ENCODE measurements at places on chromosomes 7 and 10.

GRCh38 chr7:68399991-68400590 lies 1198.2 kb upstream of the AUTS2 start:
- DNase-seq = no peak

DNA sequence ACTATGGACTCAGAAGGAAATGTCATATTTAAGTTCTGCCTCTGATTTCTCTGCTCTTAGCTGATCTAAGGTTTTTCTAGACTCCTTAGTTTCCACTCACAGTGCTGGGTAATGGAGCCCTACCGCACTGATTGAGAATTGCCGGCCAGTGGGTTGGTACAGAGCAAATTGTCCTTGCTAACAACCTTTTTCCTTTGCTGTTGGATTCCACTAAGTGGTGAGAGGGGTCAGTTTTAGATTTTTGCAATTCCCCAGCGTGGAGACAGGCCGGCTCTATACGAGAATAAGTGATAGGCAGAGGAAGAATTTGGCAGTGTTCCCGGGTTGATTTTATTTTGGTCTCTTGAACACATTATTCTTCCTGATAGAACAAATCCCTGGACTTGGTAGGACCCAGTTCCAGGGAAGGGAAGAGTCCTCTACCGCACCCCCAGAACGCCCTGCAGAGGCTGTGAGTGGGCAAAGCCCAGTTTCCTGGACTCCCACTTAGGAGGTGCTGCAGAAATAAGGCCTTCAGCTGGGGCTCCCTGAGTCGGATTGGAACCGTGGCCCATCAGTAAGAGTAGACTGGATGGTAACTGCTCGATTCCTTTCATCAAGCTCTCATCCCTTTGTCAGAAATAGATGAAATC lies 3.0 kb upstream of the NRP1 start:
- peak; percentile 16 for DNase-seq

- no peak for DNase-seq
Observed at GRCh38 chr7:50268223-50268622, 36.3 kb upstream of the IKZF1 start.

GRCh38 chr7:137283153-137283552 lies 60.4 kb downstream of the PTN start:
- DNase-seq = no peak

- peak; percentile 83 for DNase-seq
Observed at GRCh38 chr10:72328045-72328828, 26.5 kb downstream of the DNAJB12 start.

DNA sequence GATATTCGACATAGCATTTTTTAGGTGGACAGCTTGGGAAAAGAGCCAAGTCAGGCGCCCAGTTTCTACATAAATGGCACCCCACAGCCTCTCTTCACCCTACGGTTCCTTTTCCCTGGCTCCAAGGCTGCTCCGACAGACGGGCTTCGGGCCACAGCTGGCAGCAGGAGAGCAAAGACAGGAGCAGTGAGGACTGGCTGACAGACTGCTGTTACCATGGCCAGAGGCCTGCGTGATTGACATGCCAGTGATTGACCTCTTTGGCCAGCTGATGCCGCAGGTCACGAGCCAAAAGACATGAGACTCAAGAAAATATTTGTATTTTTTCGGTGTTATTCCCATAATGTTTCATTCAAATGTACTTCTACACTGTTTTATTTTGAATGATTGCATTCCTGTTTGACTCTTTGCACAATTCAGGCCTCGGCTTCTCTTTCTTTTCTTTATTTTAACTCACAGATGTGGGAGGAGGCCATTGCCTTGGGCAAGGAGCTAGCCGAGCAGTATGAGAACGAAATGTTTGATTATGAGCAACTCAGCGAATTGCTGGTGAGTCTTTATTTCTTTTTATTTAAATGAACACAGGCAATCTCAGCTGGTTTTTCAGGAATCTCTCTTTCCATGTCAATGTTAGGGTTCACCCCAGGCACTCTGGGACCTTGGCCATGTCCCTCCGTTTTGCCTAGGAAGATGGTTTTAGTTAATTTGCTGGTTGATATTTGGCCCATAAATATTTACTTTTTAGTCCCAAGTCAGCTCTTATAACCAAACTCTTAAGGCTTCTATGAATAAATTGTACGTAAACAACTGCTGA lies 146.3 kb upstream of the NPS start:
- no peak for DNase-seq

DNA sequence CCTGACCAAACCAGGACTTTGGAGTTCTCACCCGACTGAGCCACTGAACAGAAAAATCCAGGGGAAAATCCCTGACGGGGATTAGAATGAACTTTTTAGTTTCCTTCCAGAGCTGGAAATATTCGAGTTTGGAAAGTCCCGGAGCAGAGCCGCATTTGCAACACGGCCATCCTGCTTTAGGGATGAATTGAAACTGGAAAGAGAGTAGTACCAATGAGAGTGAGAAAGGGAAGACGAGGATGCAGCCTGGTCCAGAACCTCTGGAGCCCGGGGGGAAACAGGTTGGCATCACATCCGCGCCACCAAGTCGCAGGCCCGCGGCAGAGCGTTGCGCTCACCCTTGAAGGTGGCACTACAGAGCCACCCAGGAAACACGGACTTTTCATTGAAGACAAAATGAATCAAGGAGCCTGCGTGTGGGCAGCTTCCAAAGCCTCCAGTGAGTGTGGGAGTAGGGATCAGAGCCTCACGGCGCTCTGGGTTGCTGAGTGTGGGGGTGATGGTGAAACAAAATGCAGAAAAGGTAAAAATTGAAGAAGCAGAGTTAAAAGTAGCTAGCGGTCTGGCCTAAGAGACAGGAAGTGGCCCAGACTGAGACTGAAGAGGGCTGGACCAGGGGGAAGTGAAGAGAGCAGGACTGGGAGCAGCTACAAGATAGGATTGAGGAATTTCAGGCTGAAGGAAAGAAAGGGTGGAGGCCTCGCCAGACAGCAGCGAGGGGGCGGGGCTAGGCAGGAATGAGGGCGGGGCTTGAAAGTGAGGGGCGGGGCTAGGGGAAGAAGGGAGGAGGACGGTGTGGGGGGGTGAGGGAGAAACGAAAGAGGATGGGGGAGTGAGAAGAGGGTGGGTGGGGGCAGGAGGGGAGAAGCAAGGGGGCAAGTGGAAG lies 1.8 kb downstream of the SMURF1 start:
- DNase-seq = peak; percentile 65

GRCh38 chr7:70776627-70777101 lies 355.3 kb upstream of the GALNT17 start:
- no peak for DNase-seq

DNA sequence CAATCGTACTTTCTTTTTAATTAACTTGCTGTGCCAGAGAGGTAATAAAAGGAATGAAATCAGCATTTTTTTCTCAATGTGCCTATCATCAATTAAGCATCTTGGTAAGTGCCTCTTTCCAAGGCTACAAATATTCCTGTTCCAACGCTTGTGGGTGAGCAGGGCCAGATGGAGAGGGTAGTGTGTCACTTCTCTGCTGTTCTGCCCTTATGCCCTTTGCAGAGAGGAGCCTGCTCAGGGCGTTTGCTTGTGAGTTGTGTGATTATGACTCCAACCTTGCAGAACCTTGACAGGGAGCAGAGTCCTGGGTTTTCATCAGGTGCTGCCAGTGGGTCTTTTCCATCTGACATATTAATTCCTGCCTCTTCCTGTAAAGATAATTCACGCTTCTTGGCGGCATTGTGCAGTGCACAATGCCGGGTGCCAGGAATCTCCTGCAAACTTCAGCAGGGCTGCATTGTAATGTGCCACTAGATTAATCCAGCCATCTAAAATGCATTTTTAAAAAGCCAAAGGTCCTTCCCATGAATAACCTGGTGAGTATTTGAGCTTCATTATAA lies 234.4 kb downstream of the ARHGAP12 start:
- DNase-seq = no peak

DNA sequence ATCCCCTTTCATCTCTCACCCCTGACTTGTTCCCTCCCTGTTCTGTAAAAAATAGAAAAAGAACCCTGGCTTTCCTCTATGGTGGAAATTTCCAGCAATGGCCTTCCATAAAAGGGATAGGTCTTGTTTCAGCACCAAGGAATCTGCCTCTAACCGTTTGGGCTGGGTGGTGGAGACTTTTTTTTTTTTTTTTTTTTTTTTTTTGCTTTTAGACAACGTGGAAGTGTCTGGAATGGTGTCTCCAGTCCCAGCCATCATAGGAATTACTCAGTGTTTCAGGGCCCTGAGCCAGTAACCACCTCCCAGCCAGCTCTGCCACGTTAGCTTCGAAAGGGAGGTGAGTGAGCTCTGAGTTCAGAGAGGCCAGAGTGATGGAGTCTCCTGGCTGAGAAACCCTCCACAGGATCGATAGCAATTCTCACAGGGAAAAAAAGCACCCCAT lies 97.3 kb upstream of the COL1A2 start:
- peak; percentile 77 for DNase-seq

- no peak for DNase-seq
Observed at GRCh38 chr7:156432018-156432417, 208.6 kb upstream of the RNF32 start.

GRCh38 chr7:40348126-40348728 lies 213.4 kb downstream of the SUGCT start:
- no peak for DNase-seq

- DNase-seq = peak; percentile 70
Observed at GRCh38 chr10:122911889-122912484, 1.6 kb downstream of the FAM24A start.

- DNase-seq = peak; percentile 9
Observed at GRCh38 chr7:116097365-116098009, 66.9 kb upstream of the TFEC start.

GRCh38 chr7:4740796-4741195 lies 34.6 kb upstream of the AP5Z1 start:
- no peak for DNase-seq

- no peak for DNase-seq
Observed at GRCh38 chr7:140389445-140389844, 8.9 kb downstream of the SLC37A3 start.

DNA sequence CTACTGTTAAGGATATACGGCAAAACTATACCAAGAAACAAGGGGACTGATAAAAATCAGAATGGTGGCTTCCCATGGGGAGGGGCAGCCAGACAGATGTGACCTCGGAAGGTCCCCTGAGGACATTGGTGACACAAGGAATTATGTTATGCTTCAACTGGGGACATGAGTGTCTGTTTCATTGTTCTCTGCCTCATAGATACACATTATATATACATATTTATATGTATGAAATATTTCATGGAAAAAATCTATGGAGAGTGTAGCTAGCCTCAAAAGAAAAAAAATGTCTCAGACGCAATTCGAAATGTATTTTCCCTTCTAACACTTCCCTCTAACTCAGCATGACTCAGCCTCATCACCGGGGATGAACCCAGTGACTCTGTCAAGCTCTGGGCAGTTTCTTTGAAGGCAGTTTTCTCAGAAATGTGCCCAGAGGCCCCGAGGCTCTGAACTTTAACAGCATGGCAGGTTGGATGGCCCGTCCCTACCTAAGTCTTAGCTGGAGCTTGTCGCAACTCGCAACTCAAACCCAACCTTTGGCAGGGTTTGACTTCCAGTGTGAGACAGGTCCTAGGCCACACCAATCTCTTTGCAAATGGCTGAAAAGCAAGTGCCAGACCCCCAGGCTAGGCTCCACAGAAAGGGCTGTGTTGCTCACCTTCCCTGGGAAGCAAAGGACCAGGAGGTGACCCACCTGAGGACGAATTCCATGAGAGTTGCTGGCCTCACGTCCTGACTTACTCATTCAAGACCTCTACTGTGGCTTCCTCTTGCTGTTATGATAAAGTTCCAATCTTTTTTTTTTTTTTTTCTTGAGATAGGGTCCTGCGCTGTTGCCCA lies 86.9 kb downstream of the CARD11 start:
- peak; percentile 89 for DNase-seq

- DNase-seq = no peak
Observed at GRCh38 chr7:69114374-69114773, 483.9 kb upstream of the AUTS2 start.

All from MCF 10A (cell line).